ENCODE measurements at places on chromosomes 5 and 9.

GRCh38 chr5:150021491-150022157 lies 21.1 kb downstream of the HMGXB3 start:
- DNase-seq: no peak

DNA sequence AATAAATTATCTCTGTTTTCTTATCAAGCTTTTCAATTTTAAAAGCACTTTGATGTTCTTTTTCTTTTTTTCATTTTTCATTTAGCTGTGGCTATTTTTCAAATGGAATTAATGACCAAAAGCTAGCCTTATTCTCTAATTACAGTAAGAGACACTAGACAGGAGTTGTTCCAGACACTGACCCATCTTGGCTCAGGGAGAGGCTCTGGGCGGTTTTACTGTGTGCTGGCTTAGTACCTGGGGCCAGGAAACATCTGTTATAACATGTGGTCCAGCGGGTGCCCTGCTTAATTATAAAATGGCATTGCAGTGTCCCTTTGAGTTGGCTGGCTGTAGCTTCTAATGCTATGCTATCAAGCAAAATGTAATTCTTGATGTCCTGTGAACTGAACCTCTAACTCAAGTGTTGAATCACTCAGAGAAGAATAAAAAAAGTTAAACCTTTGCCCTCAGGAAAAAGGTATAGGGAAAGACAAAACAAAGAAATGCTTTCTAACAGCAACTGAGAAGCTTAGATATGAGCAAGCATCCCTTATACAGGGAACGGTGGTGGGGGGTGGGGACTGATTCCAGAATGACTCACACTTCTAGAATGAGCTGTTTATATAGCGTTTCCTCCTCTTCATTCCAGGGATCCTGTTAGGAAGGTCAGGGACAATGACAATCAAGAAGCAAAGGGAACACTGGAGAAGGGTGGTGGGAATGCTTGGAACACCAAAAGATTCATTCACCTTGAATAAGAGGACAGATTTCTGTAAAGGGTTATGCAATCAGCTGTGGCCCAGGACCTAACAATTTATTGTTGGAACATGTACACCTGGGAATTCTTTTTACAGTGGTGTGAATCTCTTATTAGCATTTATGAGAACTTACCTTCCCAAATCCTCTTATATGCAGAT lies 58.7 kb upstream of the NFIB start:
- DNase-seq: no peak

DNA sequence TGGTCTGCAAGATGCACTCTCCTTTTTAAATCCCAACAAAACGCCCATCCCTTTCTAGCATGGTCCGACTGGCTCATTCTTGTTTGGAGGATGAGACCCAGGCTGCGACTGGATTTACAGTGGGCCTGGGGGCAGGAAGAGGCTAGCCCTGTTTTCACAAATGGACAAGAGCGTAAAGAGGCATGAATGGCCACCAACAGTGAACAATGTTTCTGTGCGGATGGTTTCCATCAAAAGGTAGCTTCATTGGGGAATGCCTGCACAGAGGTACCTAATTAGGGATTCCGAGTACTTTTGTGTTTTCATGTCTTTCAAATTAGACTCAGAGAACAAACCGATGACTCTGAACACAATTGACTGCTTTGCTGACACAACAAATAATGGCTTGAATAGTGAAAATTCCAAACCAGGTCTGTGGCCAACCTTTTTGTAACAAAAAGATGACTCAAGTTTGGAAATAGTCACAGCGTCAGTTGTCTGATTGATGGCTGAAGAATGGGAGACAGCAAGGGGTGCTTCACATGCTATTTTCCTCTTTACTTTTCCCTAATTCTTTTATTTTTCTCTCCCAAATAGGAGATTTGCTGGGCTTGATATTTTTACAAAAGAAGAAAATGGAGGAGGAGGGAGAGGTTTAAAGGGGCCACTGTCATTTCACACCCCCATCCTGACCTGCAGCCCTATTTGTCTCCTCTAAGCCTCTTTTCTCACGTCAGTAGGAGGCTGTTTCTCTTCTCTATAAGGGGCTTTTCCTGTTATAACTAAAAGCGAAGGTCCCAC lies 208.1 kb upstream of the S1PR3 start:
- DNase-seq: no peak

DNA sequence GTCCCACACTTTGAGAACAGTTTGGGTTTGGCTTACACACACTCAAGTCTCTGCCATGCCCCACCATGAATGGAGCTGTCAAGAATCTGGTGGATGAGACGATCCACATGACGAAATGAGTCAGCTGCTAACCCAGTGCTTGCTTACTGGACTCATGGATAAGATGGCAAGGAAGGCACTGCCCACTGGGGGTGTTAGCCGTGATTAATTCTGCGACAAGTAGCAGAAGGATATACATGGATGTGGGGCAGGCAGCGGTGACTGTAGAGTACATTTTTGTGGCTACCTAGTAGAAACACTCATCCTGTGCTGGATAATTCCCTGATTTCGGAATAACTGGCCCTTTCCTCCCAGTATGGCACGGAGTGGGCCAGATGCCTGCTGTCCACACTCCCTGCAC lies 77.5 kb downstream of the SPATA31C2 start:
- no peak for DNase-seq

GRCh38 chr5:3022665-3023064 lies 271.2 kb upstream of the IRX2 start:
- no peak for DNase-seq

GRCh38 chr5:80122579-80122978 lies 87.4 kb downstream of the THBS4 start:
- DNase-seq: no peak

- DNase-seq: no peak
These were observed 880.1 kb upstream of the SEMA6A start for GRCh38 chr5:117454716-117455212.

DNA sequence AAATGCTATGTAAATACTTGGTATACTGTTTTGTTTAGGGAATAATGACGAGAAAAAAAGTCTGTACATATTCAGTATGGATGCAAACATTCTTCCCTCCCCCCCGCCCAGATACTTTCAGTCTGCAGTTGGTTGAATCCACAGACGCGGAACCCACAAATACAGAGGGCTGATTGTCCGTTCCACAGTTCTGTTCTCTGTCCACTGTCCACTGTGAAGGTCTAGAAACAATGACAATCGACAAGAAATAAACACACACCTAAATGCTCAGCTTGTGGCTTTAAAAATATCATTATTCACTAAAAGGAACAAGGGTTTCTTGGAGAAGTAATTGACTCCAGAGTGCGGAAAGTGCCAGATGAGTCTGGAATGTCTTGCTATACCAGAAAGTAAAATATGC lies 109.1 kb downstream of the TMEM161B start:
- DNase-seq: no peak

DNA sequence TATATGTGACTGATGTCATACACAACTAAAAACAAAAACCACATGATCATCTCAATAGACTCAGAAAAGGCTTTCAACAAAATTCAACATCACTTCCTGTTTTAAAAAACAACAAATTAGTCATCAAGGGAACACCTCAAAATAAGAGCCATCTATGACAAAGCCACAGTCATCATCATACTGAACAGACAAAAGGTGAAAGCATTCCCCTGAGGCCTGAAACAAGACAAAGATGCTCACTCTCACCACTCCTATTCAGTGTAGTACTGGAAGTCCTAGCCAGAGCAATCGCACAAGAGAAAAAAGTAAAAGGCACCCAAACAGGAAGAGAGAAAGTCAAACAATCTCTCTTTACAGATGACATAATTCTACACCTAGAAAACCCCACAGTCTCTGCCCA lies 893.5 kb upstream of the EDIL3 start:
- DNase-seq: no peak

DNA sequence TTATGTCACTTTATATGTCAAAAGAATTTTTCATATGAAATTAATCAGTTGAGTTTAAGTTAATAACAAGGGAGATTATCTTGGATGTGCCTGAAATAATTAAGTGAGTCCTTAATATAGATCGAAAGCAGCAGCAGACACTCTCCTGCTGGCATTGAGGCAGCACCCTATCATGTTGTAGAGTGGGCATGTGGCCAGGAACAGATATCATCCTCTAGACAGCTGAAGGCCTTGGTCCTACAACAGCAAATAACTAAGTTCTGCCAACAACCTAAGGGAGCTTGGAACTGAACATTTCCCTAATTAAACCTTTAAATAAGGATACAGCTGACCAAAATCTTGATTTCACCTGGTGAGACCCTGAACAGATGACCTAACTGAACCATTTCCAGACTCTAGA lies 25.8 kb upstream of the UGT3A1 start:
- no peak for DNase-seq

DNA sequence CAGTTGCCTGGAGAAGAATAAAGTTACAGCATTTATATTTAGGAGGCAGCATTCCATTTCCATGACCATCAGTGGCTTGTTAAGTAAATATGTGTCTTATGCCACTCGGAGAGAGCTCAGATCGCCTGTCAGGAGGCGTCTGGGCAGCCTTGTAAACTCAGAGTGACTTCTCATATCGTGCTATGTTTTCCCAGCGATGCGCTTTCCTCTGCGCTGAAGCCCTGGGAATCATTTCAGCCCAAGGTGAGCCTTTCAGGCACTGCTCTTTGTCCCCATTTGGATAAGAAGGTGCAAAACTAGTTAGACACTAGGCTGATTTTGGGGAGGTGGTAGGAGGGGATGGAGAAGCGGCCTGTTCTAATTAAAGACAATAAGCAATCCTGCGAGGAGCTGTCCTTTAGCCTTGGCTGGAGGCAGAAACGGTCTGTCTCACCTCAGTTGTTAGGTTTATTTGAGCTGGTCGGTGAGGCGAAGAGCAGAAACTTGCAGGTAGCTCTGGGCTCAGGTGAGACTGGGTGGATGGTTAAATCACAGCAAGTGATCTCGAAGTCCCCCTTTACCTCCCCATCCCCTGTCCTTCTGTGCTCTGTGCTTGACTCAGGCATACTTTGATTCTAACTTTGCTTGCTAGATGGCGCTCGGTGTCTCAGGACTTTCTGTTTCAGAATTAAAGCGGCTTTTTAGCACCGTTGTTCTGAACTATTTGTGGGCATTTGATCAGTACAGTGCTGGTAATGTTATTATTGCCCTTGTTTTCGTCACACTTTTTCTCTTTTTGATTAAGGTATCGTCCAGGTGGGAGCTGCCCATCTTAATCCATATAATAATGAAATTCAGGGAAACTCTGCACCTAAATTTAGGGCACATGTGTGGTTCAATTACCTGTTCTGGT lies 24.6 kb downstream of the NR2F1 start:
- DNase-seq: no peak
